ENCODE measurements at places on chromosomes 3 and 15. TPM values are rescaled to one million over a fixed set of nuclear protein-coding genes. Genes with fewer than 3 reads are reported as not detected.

GRCh38 chr3:24628523-24629258 lies 134.0 kb upstream of the THRB start:
- no peak for DNase-seq

DNA sequence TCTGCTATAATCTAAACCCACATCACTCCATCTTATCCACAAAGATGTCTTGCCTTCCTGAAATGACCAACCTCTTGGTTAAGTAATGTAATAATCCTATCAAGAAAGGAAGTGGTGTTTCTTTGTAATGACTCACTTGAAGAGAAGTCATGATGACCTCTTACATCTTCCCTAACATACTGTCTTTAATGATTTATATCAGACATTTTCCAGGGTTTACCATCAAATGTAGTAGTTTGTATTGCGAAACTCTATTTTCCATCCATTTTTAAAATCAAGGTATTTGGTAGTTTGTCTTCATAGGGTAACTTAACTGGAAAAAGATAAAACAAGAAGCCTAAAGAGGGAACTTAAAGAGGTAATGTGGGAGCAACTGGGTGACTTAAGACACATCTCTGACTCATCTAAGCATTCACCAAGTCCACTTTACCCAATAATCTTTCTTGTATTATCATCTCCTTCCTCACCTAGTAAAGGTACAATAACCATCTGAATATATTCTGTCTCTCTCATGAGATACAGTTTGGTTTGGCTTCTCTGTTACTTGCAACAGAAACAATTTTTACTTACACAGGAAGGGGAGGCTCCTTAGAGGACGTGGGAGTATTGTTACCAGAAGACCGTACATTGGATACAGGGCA lies 5.7 kb upstream of the MAPK6 start:
- no peak for DNase-seq

DNA sequence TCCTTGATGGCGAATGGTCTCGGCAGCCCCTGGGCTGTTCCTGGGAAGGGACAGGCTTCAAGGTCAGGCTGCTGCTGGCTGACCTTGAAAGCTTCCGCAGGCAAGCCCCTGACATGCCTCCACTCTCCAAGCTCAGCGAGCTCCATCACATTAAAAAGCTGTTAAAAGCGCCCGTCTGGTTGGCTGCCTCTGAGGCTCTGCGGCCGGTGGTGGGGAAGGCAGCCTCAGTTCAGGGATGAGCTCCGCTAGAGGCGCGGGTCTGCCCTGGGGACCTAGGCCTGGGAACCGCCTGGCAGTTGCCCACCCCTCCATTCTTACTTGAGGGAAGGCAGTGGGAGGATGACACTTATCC lies 103.8 kb downstream of the LINGO1 start:
- DNase-seq, result no peak

- no peak for DNase-seq
Measured at GRCh38 chr3:135788146-135788545, 177.4 kb upstream of the PPP2R3A start.

- DNase-seq, result no peak
Measured at GRCh38 chr3:76700323-76700722, 339.6 kb upstream of the ROBO2 start.

DNA sequence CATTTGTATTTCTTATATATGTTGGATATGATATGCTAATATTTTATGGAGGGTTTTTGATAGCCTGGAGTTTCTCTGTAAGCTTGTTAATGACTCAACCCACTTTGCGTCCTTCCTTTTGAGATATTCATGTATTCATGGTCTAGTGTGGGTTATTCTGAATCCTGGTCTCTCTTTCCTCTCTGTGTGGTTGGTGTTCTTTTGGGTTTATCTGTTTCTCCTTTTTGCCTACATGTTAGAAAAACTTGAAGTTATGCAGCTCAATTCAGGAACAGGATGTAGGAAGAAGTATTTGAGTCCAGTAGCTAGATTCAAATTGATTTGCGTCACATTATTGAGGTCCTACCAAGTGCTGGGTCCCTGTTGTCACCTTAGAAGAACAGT lies 28.1 kb downstream of the CMTM7 start:
- no peak for DNase-seq

The GOLGA8S gene
- total RNA-seq, result 0.44 TPM

- DNase-seq, result no peak
Measured at GRCh38 chr15:94844538-94845389, 613.4 kb downstream of the MCTP2 start.

DNA sequence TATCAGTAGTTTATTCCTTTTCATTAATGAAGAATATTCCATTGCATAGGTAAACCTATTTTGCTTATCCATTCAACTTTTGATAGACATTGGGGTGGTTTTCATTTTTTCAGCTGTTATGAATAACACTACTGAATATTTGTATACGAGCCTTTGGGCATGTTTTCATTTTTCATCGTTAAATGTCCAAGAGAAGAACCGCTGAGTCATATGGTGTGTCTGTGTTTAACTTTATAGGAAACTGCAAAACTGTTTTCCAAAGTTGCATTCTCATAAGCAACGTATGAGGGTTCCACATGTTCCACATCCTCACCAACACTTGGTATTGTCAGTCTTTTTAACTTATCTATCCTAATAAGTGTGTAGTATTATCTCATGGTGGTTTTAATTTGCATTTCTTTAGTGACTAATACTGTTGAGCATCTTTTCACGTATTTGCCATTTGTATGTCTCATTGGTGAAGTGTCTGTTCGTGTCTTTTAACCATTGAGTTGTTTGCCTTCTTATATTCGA lies 33.8 kb downstream of the REC114 start:
- DNase-seq, result no peak

- no peak for DNase-seq
Measured at GRCh38 chr15:60960517-60960916, 268.6 kb downstream of the RORA start.

- no peak for DNase-seq
Measured at GRCh38 chr3:46261926-46262594, 19.8 kb downstream of the CCR3 start.

Measured in breast epithelium (tissue), 4 donors.